ENCODE measurements at places on chromosomes 16 and 17.

DNA sequence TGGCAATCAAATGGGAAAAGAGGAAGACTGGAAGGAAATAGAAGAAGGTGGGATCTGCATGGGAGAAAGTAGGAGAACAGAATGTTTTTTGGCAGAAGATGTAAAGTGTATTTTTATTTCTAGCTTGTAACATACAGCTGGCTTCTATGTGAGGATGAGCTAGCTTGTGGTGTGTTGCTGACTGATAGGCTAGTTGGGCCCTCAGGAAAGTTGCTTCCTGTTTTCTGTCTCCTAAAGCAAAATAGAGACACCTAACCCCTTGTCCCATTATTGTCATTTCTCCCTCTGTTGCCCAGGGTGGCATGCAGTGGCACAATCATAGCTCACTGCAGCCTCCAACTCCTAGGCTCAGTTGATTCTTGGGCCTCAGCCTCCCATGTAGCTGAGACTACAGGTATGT is 15.9 kb downstream of the TNRC6A start:
- DNase-seq: no peak

GRCh38 chr17:73003487-73003886 is 89.0 kb downstream of the SLC39A11 start:
- no peak for DNase-seq

DNA sequence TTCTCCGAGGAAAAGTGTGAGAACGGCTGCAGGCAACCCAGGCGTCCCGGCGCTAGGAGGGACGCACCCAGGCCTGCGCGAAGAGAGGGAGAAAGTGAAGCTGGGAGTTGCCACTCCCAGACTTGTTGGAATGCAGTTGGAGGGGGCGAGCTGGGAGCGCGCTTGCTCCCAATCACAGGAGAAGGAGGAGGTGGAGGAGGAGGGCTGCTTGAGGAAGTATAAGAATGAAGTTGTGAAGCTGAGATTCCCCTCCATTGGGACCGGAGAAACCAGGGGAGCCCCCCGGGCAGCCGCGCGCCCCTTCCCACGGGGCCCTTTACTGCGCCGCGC is at the start of gene ERBB2:
Gene ERBB2, plus strand, starts transcription at position 247 of the 330 bp plus-strand sequence. CDS start 175 bp downstream, outside the sequence.
- no peak for DNase-seq

DNA sequence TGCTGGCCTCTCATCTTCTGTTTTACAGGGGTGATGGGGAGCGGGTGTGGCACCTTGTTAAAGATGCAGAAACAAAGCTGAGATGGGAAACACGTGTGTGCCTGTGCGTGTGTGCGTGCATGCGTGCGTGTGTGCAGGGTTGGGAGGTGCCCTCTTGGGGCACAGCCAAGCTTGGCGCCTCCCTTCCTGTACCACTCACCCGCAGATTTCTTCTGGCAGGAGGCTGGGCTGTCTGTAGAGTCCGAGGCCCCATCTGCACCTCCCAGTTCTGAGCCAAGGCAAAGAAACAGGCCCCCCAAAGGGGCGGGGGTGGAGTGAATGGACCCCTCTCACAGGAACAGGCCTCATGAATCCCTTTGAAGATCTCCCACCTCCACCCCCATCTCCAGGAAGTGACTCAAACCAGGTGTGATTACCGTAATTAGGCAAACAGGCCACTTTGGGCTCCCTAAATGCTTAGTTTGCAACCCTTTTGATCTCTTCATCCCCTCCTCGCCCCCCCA is 20.9 kb downstream of the TNS4 start:
- DNase-seq: peak; percentile 84

DNA sequence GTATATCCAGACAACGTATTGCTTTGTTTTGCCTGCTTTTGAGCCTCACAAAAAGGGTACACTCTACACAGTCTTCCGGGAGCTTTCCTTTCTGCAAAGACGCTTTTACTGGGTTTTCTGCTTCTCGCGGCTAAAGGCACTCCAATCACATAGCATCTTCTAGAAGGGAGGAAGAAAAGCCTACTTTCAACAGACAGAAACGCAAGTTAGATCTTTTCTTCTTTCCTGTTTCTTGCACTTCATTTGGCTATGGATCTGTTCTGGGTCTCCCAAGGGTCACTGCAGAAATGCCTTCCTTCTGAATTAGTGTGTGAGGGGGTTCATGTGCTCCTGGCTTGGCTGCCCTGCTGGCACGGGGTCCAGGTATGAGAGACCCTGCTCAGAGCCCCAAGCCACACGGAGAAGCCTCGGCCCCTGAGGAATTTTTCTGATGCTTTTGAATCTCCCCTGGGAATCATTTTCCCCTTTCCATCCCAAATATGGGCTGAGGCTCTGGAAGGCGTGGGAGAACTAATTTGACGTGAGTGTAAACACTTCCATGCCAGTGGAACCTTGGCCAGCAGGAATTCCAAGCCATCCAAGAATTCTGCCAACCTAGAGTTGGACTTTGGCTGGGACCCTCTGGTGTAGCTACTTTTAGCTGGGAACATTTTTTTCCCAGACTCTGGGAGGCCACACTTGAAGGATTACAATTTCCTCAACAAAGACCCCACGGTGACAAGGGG is 49.6 kb upstream of the NKD1 start:
- no peak for DNase-seq

DNA sequence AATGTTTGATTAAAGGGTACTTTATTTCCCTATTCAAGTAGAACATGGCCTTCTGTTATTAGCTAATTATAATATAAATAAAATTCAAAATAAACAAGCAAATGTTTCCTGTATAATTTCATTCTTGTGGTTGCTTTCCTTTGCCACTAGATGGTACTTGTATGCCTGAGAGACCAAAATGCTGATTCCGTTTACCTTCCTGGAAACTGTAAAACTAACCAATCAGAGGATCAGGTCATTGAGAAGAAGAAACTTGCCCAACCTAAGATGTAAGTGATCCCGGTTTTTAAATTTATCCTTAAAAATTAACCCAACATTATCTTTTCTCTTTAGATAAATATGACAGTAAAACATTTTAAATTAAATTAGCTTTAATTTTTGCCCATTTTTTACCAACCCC is 8.1 kb upstream of the ABCA5 start:
- DNase-seq: no peak

- DNase-seq: no peak
Measured at GRCh38 chr16:12614662-12615278, 188.9 kb downstream of the CPPED1 start.

- no peak for DNase-seq
Measured at GRCh38 chr17:35130392-35130791, 9.0 kb downstream of the FNDC8 start.

- DNase-seq: no peak
Measured at GRCh38 chr17:77196251-77196650, 55.5 kb downstream of the SEC14L1 start.

GRCh38 chr17:37339321-37339720 is 36.5 kb upstream of the C17orf78 start:
- no peak for DNase-seq

- DNase-seq: no peak
Measured at GRCh38 chr17:33623841-33624240, 330.7 kb upstream of the ASIC2 start.

- no peak for DNase-seq
Measured at GRCh38 chr16:87108941-87109340, 208.3 kb downstream of the C16orf95 start.

DNA sequence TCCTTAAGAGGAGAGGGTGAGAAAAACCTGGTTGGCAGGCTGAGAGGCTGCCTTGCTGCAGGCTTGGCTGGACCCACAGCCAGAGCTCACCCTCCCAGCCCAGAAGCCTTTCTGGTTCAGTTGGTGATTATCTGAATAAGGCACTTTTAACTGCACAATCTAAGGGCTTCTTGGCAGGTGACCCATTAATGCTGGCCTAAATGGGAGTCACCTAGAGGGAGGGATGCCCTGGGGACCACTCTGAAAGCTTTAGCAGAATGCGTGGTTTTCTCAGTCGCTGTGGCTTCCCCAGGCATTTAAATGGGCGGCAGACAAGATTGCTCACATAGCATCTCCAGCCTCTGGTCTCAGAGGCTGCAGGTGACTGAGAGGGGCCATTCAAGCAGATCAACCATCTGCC is 33.2 kb upstream of the SHISA9 start:
- no peak for DNase-seq

GRCh38 chr16:3112881-3113574 is 642 bp downstream of the ZNF205 start:
- DNase-seq: no peak

DNA sequence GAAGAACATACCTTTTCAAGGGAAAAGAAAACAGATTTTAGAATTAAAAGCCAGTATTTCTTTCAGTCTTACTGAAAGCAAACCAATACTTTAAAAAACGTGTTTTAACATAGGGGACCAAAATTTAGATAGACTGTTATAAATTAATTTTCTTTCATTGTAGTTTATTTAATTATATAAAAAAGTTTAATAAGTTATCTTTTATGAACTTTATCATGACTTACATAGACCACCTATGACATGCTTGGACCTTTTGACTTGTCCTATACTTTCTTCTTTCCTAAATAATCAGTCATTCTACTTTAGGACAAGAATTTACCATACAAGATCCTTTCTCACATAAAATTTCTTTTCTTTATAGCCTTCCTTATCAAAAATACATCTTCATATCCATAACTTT is 102.0 kb upstream of the HAS3 start:
- DNase-seq: no peak

GRCh38 chr16:65583498-65583897 is 461.6 kb upstream of the CDH11 start:
- no peak for DNase-seq

DNA sequence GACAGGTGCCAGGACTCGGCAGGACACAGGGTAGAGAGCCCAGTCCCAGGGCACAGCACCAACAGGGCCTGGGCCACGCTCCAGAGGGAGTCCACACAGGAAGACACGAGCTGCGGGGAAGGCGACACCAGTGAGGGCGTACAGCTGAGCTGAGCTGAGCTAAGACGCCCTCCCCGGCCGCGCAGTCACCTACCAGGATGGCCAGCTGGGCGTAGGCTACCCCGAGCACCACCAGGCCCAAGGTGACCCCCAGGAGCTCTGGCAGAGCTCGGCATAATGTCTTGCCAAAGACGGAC is 42.6 kb downstream of the TSC2 start:
- no peak for DNase-seq

DNA sequence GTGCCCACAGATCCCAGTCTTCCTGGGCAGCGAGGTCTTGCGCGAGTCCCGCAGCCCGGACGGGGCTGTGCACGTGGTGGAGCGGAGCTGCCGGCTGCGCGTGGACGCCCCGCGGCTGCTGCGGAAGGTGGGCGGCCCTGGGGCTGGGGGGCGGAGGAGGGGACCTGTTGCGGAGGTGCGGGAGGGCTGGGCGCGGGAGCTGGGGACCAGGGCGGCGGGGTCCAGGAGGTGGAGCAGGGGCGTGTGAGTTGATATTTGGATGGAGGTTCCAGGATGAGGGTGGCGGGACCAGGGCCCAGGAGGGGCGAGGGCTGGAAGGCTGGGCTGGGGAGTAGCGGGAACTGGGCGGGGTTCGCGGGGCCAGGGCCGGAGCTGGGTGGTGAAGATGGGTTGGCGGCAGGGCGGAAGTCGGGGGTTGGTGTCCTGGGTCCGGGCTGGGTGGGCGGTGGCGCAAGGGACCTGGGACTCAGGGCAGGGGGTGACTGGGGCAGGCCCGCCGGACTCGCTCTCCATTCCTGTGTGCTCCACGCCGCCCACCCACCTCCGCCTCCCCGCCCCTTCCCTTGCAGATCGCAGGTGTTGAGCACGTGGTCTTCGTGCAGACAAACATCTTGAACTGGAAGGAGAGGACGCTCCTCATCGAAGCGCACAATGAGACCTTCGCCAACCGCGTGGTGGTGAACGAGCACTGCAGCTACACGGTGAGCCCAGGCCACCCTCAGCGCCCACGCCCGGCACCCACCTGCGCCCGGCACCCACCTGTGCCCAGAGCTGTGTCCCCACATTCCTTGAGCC is 29.6 kb downstream of the SEC14L5 start:
- no peak for DNase-seq

GRCh38 chr17:11628831-11629230 is 30.6 kb downstream of the DNAH9 start:
- DNase-seq: no peak

All from CD4-positive, alpha-beta T cell treated with Interleukin-15 for 4 hours (primary cell).